ENCODE measurements at places on chromosomes 6 and 20.

DNA sequence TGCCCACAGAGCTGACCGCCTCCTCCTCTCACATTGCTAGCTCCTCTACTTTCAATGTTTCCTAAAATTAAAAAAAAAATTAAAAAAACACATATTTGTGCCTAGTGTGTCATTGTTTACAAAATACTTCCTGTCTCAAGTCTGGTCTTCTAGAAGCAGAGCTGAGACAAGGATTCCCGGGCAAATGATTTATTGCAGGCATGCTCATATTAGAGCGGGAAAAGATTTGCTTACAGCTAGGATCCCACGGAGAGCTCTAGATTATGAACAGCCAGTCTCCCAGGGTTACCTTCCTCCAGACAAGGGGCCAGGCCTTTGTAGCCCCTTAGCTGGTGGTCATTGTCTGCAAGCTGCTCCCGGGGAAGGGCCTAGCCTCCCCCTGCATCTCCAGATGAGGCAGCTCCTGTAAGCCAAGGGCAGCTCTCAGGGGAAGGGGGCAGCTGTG, 9.4 kb downstream of the PACSIN1 start:
- no peak for DNase-seq
- no peaks in the 10 kb centered on the region for H3K27me3 ChIP-seq
- no peak overlapping the region for H3K4me3 ChIP-seq
- no peak overlapping the region for H3K27ac ChIP-seq

- H3K27me3 ChIP-seq = no peaks in the 10 kb centered on the region
- no peaks in the 10 kb centered on the region for H3K36me3 ChIP-seq
- H3K4me1 ChIP-seq = no peaks in the 10 kb centered on the region
- H3K4me3 ChIP-seq = no peak overlapping the region
- no peak overlapping the region for H3K27ac ChIP-seq
Observed at GRCh38 chr6:20092071-20092566, 120.2 kb downstream of the MBOAT1 start.

DNA sequence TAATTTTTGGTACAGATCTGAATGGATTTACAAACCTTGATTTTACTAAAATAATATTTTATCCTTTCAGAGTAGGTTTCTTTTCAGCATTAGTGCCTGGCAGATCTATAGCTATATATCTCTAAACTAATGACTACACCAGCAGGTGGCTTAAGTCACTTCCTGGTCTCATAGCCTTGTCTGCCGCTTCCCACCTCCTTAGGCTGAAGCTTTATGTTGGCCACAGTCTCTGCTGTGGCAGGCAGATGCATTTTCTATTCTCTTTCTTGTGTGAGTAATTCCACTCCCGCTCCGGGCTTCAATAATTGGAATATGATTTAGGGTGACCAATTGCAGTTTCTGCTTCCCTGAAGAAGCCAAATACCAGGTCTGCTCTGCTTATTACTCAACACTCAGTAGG, 226.8 kb upstream of the HS3ST5 start:
- H3K36me3 ChIP-seq = no peaks in the 10 kb centered on the region
- DNase-seq = no peak
- no peak overlapping the region for H3K27ac ChIP-seq
- no peaks in the 10 kb centered on the region for H3K4me1 ChIP-seq
- no peaks in the 10 kb centered on the region for H3K27me3 ChIP-seq
- H3K4me3 ChIP-seq = no peak overlapping the region

DNA sequence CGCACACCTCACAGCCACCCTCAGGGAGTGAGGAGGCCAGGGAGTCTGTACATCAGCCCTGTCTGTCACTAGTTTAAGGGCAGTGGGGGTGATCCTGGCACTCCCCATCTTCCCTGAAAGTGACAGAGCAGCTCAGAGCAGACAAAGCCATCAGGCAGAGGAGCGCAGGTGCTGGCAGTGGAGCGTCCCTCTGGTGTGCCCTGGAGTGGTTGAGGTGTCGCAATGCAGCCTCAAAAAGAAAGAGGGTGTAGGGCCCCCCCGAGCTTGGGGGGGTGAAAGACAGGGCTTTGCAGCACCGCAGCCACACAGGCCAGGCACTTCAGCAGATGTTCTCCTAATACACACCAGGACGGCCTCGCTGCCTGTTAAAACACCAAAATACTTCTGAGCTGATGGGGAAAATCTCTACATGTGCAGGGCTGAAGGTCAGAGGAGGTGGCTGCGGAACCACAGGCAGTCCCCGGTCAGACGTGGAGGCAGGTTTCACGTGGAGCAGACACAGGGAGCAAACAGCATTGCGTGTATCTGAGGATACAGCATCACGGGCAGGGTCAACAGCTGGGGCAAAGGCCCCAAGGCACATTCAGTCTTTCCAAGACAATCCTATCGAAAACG, 69.5 kb downstream of the PREX1 start:
- DNase-seq = no peak
- H3K4me3 ChIP-seq = no peak overlapping the region
- no peaks in the 10 kb centered on the region for H3K36me3 ChIP-seq
- no peaks in the 10 kb centered on the region for H3K27me3 ChIP-seq
- no peaks in the 10 kb centered on the region for H3K4me1 ChIP-seq

- no peaks in the 10 kb centered on the region for H3K36me3 ChIP-seq
- H3K27ac ChIP-seq = no peak overlapping the region
- H3K27me3 ChIP-seq = no peaks in the 10 kb centered on the region
Observed at GRCh38 chr6:53869964-53870363, 75.2 kb downstream of the LRRC1 start.

DNA sequence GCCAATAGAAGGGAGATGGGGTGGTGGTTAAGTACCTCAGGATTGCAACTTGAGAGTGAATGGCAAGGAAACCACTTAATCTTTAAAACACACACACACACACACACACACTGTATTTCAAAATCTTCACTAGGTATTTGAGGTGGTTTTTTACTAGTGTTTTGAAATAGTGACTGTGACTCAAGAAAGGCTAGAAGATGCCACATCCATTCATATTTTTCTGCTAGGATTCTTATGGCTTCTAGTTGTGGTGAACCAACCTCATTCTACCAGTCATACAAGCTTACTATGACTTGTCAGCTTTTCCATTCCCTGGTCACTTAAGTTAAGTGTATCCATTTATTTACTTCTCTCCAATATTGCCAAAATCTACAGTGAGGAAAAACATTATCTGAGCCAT, 519.4 kb upstream of the JAG1 start:
- H3K4me3 ChIP-seq = no peak overlapping the region
- H3K36me3 ChIP-seq = no peaks in the 10 kb centered on the region
- no peaks in the 10 kb centered on the region for H3K4me1 ChIP-seq
- H3K27me3 ChIP-seq = no peaks in the 10 kb centered on the region
- no peak overlapping the region for H3K27ac ChIP-seq
- no peak for DNase-seq

DNA sequence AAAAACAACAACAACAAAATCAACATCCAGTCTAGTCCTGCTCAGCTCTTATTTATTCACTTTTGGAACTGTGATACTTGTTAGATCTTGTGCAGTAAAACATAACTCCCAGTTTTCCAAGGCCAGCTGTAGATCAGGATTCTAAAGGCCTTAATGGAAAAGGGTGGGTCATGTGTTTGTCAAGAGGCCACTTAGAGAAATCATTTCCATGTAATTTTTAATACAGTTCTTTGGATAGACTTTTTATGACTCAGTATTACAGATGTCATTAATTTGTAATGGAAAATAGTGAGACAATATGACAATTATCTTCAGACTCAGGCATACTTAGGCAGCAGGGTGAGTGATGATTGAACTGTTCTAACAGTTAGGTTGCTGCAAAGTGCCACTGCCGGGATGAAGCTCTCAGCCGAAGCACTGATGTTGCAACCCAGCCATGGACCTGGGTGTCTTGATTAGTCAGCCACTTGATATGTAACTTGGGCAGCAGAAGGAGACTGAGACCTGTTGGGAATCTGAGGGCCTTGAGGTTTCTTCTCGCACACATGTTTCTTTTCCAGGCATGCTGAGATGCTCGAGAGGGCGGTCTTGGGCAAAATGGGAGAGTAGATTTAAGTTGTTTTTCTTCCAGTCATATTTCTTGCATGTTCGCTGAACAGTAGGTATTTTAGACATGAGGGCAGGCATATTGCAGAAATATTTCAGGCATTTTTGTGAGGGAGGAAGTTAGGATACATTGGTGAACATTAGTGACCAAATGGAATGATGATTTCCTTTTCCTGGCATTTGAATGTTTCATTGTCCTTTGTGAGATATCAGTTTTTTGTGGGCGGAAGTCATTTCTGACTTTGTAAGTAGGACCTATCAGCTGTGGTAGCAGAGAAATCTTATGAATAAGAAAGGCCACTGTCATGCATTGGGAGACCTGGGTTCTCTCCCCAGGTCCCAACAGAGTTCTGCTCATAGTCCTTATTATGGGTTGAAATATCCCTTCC, 52.3 kb downstream of the SLX4IP start:
- H3K27ac ChIP-seq = no peak overlapping the region
- no peaks in the 10 kb centered on the region for H3K4me1 ChIP-seq
- H3K27me3 ChIP-seq = no peaks in the 10 kb centered on the region
- no peaks in the 10 kb centered on the region for H3K36me3 ChIP-seq
- peak; percentile 47 for DNase-seq
